ENCODE measurements at places on chromosomes 6 and 20. TPM values are rescaled to one million over a fixed set of nuclear protein-coding genes. Genes with fewer than 3 reads are reported as not detected.

CTAGE9 gene
- not detected for polyA plus RNA-seq

LHFPL5 gene
- 0.17 TPM for polyA plus RNA-seq

RTN4IP1 gene
- polyA plus RNA-seq = 8.5 TPM

ADGRG6 gene
- 0.37 TPM for polyA plus RNA-seq

SLC22A23 gene
- 8.8 TPM for polyA plus RNA-seq

SAPCD1 gene
- 1.3 TPM for polyA plus RNA-seq

FAM209B gene
- not detected for polyA plus RNA-seq

DOK5 gene
- polyA plus RNA-seq = 5.6 TPM

SNAP91 gene
- polyA plus RNA-seq = 88.6 TPM

MAS1 gene
- not detected for polyA plus RNA-seq

Data from neural cell (in vitro differentiated cells).